EL (cell line): ENCODE measurements at places on chromosomes 4 and X.
A peak's percentile ranks its signal among the peaks of the same experiment; 100 is the strongest.

GRCh38 chr4:165766976-165767375 lies 106.1 kb upstream of the TLL1 start:
- no peak for DNase-seq

GRCh38 chr4:140054861-140055260 lies 99.1 kb downstream of the MAML3 start:
- DNase-seq, result no peak

- DNase-seq, result peak; percentile 27
These were observed 120.6 kb upstream of the TBC1D9 start for GRCh38 chr4:140876615-140877364.

DNA sequence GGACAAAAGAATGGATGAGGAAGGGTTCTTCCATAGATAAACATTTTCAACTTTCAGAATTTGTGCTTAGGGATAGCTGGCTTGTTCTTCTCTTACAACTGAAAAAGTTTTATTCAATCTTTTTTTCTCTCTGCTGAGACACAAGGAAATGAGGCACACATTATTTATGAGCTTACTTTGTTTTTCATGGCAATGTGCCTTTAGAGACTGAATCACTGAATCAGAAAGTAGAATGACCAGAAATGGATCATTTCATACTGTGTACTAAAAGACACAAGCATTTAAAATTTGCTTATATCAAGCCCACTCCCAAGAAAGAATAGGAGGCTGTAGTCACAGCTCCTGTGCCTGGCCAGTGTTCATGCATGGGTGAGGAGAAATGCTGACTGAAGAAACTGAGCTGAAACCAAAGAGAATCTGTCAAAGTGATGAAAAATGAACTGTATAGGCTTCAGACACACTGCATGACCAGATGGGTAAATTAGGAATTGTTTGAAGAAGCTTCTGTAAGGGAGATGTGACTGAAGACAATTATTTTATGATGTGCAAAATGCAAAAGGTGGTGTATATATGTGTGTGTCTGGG lies 413.8 kb downstream of the RAPGEF2 start:
- DNase-seq, result peak; percentile 18

DNA sequence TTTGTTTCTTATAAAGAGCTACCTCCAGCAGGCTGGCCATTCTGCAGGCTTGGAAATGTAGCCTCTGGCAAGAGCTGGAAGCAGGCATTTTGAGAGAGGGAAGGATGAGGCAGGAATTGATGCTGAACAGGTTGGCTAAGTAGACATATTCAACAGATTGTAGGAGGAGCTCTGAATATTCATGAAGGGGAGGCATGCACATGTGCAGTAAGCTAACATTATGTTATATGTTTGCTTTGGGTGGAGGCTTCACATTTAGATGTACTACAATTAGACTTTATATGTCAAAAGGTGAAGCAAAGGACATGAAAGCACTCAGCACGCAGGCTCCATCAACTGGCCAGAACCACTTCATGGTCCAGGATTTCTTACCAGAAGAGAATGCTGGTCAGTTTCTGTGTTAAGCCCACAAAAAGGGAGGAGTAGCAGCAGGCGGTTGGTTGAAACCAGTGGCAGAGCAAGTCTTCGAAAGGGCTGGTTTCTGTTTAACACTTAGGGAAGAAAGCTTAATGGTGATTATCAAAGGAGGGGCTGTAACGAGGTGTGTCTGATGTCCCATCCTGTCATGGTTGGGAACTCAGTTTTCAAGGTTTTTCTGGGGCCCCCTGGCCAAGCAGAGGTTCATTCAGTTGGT lies 54.8 kb downstream of the FGFBP1 start:
- no peak for DNase-seq

DNA sequence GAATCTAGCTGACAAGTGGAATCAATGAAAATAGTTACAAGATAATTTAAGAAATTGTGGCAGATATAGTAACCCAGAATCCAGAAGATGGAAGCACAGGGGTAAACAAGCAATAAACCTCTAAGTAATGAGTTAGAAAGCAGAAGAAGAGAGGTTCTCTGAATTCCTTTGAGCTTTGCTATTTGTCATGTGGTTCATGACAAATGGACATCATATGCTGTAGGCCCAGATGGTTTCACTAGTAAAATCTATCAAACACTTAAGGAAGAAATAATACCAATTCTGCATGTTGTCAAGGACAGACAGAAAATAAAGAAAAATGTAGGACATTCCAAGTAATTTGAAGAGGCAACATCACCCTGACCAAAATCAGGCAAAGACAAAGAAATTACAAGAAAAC lies 480.8 kb upstream of the INTU start:
- no peak for DNase-seq

- no peak for DNase-seq
These were observed 271.2 kb downstream of the NLGN4X start for GRCh38 chrX:5957506-5957905.
